Amniotic stem cell (primary cell): ENCODE measurements at places on chromosomes 13 and 19.

- no peak for DNase-seq
Measured at GRCh38 chr13:105541565-105541964, 993.9 kb downstream of the EFNB2 start.

DNA sequence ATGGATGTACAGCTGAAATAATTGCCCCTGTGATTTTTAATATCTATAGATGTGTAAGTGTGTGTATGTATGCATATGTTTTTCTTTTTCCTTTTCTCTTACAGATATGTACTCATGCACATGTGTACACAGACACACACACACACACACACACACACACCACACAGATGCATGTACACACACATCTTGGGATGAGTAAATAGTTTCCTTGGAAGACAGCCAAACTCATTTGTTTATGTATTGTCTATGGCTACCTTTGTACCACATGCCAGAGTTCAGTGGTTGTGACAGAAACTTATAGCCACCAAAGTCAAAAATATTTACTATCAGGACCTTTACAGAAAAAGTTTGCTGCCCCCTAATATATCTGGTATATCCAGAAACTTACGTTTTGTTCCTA is 192.6 kb downstream of the MAB21L1 start:
- no peak for DNase-seq

- DNase-seq = no peak
Measured at GRCh38 chr13:87259479-87260083, 411.6 kb upstream of the SLITRK5 start.

DNA sequence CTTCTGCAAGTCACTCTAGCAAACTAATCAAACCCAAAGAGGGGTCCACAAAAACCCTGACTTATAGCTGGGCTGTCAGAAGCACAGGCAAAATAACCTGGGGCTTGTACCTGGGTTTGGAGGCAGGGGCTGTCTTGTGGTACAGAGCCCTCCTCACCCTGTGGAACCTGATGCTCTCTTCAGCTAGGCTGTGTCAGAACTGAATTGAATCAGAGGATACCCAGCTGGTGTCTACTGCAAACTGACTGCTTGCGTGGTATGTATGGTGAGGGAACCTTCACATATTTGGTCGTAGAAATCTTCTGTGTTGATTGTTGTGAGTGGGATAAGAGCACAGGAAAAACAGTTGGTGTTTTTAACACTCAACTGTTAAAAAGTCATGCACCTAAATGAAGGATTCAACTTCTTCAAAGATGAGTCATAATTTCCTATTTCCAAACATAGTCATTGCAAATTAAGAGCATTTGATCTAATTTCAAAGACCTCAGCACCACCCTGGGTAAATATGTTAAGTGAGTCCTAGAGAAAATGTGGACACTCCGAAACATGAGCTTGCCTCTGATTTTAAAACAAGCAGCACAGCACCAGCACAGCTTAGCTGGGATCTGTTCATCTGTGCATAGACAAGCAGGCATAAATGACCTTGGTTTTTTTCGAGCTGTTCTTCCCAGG is 840.2 kb downstream of the UQCRFS1 start:
- no peak for DNase-seq

DNA sequence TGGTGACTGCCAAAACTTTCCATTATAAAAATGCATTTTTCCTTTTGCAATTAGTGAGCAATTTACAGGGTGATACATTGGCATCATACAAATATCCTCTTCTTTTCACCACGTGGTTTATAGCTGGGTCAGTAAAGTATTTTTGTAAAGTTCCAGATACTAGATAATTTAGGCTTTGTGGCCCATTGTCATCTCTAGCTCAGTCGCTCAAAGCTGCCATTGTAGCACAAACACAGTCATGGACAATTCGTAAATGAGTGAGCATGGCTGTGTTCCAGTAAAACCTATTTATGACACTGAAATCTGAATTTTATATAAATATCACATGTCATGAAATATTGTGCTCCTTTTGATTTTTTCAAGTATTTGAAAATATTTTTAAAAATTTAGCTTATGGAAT is 162.9 kb downstream of the USP12 start:
- no peak for DNase-seq

DNA sequence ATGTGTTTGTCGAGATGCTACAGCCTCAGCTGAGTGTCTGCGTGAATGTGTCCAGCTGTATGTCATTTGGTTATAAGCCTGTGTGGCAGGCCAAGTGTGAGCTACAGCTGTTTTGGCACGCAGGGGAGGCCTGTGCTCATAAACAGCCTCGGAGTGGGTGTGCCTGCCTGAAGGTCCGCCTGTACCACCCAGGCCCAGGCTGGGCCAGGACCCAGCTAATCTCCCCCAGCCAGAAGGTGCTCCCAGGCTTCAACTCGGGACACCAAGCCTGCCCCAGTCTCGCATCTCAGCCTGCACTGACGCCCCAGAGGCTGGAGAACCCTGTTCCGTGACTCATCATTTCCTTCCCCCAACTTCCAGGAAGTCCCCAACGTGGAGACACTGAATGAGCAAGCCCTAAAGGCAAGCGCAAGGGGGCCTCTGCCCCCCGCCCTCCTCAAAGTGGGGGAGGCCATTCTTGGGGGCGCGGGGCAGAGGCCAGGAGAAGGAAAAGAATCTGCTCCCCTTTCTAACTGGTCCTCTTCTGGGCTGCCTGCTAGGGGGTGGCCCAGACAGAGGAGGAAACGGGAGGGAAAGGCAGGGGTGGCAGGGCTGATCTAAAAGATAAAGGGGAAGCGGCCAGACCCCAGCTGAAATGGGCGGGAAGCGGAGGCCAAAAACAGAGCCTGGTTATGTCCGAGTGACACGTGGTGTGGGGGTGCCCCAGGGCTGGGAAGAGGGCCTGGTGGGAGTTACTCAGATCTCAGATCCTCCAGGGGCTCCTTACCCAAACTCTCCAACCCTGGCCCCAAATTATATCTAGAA is 2.0 kb downstream of the SLC1A5 start:
- DNase-seq = peak; percentile 62

- DNase-seq = no peak
Measured at GRCh38 chr13:44617648-44618047, 41.5 kb upstream of the TSC22D1 start.

GRCh38 chr13:57673197-57673596 is 41.7 kb downstream of the PCDH17 start:
- no peak for DNase-seq

DNA sequence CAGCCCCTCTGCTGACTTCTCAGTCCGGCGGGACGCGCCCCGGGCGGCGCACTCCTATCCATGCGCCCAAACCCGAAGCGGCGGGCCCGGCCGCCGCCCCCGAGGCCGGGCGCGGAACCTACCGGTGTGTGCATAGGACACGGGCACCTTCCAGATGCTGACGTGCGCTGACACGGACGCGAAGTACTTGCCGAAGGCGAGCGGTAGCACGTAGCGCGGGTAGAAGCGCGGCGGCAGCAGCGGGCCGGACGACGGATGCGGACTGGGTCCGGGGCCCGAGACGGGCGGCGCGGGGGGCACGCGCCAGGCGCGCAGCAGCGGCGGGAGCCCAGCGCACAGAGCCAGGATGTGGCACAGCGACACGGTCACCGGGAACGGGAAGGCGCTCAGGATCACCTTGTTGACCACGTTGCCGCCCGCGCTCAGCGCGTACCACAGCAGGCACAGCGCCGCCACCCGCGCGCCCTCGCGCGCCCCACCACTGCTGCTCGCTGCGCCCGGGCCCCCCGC is 338 bp downstream of the SLC35E1 start:
- DNase-seq = no peak

DNA sequence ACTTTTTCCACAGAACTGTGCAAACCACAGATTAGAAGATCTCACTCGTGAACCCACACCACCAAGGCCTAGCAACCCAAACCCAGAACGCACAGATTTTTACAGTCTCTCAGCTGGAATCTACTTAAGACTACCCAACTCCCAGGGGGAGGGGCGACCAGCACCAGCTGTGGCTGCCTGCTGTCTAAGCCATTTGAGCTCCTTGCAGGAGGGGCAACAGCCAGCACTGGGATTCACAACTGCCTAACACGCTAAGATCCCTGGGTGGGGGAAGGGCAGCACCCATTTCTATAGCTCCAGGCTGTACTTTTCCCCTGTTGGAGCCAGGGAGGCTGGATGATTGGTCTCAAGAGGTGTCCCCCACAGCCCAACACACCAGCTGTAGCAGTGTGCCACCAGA is 368.8 kb downstream of the SUCLA2 start:
- DNase-seq = no peak

DNA sequence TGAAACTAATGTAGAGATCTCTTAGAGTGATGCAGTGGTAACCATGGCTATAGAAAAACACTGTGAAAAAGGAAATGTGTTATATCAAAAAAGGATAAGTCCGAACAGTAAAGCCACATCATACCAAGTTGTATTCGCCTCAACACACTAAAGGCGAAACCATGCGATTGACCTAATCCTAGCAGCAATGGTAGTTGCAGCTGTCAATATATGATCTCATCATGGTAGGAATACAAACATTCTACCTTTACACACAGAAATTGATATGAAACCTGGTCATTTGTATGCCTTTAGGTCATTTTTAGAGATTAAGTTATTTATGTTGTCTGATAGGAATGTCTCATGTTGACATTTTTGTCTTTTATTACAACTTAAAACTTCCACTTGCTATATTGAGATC is 271.9 kb downstream of the SLITRK6 start:
- DNase-seq = no peak

- no peak for DNase-seq
Measured at GRCh38 chr13:70027551-70027950, 80.1 kb upstream of the ATXN8OS start.

DNA sequence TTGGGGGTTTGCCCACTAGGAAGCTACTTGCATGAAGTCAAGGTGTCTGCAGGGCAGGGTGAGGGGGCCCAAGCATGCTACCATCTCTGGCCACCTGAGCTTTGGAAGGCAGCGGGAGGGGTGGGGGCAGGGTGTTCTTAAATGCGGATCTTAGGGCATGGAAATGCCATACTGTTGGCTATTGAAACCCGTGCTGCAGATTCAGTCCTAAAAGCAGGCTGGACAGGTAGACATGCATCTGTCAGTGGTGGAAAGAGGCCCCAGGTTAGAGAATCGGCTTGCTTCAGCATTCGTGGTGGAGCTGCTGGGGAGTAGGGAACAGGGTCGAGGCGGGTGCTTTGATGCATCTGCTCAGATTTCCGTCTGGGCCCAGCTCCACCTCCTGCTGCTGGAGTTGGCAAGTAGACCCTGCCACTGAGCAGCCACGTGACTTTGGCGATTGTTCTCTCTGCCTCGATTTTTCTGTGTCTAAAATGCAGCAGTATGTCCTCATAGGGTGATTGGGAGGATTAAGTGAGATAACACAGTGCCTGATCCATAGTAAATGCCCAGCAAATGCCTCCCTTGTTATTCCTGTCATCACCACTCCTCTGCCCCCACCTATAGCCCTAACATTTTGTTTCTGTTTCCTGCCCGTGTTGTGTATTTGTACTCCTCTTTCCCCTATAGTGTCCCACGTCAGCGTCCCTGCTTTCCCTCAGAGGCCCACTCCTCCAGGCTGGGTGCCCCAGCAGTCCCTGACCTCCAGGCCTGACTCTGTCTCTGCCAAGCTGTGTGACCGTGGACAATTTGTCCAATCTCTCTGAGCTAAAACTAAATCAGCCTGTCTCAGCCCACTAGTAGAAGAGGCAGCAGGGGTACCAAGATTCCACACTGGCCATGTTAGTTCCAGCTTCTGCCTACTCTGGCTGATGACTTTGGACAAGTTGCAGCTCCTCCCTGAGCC is 5.8 kb downstream of the PPP1R37 start:
- no peak for DNase-seq

GRCh38 chr13:72536714-72537394 is 190.6 kb downstream of the MZT1 start:
- DNase-seq = no peak

DNA sequence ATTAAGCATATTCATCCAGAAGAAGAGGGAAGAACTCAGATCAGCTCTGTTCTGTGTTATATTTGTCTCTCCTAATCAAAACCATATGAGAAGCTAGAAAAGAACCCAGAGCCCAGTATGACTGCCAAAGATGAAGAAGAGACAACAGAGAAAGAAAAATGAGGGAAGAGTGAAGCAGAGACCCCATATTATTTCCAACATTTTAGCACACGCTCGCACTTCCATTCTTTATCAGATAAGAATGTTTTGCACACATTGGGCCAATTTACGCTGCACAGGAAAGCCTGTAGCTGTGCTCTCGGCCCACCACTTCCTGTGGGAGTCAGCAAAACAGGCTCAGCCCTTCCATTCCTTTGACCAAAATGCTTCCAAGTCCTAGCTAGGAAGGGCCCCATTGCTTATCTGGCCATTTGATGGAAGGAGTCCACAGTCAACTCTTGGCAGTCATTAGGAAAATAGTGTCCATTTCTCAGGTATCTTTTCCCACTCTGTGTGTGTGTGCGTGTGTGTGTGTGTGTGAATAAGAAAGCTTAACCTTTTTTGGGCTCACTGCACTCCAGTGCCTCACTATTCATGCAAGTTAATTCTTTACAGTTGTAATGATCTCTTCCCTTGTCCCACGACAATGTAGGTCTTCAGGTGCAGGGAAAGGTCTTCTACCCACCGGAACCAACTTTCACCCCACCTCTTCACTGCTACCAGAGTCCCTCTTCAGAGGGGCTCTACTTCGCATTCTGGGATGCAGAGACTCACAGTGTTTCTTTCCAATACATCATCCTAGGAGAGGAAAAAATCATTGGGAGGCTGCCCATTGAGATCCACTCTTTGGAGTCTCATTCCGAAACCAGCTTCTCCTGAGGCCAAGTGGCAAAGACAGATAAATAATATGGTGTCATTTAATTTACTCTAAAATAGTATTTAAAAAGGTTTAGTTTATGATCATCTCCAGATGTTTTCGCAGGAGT is 237.5 kb downstream of the COG6 start:
- no peak for DNase-seq

DNA sequence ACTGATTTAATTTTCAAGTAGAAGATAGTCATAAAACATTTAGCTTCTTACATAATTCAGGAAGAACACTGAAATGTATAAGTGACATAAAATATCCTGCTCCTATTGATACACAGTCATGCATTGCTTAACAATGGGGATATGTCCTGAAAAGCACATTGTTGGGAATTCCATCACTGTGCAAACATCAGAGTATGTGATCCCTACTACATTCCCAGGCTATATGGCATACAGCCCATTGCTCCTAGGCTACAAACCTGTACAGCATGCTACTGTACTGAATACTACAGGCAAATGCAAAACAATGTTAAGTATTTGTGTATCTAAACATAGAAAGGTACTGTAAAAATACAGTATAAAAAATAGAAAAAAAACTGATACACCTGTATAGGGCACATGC is 723.9 kb upstream of the ARGLU1 start:
- DNase-seq = no peak

DNA sequence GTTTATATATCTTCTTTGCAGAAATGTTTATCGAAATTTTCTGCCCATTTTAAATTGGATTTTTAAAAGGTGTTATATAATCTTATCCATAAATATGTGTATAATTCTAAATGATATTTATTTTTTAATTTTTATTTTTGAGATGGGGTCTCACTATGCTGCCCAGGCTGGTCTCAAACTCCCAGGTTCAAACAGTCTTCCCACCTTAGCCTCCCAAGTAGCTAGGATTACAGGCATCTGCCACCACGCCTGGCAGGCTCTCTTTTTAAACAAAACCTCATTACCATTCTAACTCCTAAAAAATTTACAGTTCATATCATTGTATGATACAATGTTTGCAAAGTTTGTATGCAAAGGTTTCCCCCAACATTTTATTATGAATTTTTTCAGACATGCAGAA is 7.2 kb downstream of the LGALS7B start:
- no peak for DNase-seq
